Activated CD4-positive, alpha-beta memory T cell treated with anti-CD3 and anti-CD28 coated beads, Interleukin-2, amount 10 ng/mL, durations not matched to agents 7 days and 5 days (primary cell): ENCODE measurements at places on chromosomes 16 and 17.

GRCh38 chr16:24214992-24215391 is 41.1 kb upstream of the CACNG3 start:
- DNase-seq, result no peak

- no peak for DNase-seq
Observed at GRCh38 chr17:14334276-14334840, 33.5 kb downstream of the HS3ST3B1 start.

DNA sequence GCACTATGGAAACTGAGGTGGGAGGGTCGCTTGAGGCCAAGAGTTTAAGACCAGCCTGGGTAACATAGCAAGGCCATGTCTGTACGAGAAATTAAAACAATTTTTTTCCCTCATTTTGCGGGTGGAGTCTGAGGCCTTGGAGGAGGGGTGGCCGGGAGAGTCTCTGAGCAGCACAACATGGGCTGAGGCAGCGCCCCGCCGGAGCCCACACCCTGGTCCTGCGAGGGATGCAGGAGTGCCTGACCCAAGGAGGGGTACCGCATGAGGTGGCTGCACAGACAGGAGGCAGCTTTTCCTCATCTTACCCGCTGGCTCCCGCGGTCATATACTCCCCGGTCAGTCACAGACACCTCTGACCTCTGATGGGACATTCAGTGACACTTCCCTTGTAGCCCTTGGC is 67.7 kb downstream of the MSI2 start:
- no peak for DNase-seq

GRCh38 chr17:81397314-81398175 is 2.3 kb downstream of the BAHCC1 start:
- DNase-seq, result no peak

DNA sequence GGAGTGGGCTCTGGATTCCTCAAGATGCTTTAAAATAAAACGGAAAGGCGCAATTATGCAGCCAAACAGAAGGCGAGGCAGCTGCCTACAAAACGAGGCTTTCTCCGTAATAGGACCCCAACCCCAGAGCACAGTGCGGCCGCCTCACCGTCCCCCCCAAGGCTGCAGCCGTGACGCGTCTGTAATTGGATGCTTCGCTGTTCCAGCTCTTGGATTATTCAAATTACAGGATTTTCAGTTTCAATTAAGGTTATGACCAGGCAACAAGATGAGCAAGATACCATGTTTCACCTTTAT is 37.3 kb upstream of the ABR start:
- DNase-seq, result no peak

DNA sequence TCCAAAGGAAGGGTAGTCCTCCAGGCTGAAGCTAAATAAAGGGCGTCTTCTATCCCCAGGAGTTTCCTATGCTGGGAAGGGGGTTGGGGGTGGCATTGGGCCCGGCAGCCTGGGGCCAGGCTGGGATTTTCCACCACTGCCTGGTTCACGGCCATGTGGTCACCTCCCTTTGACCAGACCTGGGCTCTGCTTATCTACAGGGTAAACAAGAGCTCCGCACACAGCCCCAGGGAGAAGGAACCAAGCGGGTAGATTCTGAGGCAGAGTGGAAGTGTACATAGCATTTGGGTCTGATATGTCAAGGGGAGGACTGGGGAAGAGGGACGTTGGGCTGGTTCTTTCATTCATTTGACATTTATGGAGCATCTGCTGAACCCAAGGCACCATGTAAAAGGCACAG is 27.2 kb upstream of the TMEM220 start:
- no peak for DNase-seq

DNA sequence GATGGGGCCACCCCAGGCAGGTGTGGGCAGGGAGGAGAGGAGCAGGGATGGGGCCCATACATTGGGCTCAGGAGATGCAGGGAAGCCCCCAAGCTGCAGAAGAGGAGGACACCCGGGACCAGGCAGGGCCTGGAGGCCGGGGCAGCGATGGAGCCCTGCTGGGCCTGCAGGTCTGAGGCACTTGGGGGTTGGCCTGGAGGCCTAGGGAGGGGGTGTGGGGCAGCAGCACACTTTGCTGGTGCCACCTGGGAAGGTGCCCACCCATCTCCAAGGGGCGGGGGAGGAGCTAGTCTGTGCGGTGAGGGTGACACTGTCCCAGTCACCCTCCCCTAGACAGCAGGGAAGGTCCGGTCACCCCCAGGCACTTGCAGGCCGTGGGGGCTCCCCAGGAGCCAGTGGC is 6.4 kb upstream of the CCDC57 start:
- no peak for DNase-seq

DNA sequence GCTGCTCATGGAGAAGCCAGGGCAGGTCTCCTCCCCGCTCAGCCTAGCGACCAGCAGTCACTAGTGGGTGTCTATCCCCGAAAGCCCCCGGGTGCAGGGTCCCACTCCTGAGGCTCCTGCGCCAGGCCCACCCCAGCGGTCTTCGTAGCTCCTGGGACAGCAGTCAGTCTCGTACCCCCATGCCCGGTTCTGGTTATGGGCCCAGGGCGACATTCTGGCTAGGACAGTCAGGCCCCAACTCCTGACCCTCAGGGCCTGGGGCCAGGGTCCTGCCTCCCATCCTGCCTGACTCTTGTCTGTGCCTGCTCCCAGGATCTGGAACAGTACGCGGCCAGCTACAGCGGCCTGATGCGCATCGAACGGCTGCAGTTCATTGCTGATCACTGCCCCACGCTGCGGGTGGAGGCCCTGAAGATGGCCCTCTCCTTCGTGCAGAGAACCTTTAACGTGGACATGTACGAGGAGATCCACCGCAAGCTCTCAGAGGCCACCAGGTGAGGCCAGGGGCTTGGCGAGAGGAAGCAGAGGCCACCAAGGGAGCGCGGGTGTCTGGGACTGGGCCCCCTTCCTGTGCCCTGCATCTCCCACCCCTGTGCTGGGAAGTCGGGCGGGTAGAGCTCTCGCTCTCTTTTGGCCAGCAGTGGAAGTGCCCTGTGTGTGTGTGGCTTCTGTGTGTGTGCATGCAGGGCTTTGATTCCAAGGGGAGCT is 2.0 kb downstream of the GPS1 start:
- no peak for DNase-seq

GRCh38 chr17:73003487-73003886 is 89.0 kb downstream of the SLC39A11 start:
- no peak for DNase-seq

DNA sequence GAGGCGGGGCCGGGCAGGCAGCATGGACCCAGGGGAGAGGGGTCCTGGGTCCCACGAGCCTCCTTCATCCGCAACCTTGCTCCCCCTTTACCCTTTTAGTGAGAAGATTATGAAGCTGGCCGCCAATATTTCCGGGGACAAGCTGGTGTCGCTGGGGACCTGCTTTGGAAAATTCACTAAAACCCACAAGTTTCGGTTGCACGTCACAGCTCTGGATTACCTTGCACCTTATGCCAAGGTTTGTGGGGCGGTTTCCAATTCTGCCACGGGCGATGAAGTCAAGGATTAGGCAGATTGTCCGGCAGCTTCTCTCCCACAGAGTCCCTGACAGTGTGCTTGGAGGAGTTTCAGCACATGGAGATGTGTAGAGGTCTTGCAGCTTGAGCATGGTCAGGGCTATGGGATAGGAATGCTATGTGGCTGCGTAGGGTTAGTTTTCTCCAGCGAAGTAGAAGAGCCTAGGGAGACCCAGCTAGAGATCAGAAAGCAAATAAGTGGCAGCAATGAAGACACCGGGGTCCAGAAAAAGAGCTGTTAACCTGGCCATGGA is 598 bp downstream of the NIP7 start:
- DNase-seq, result peak; percentile 40

DNA sequence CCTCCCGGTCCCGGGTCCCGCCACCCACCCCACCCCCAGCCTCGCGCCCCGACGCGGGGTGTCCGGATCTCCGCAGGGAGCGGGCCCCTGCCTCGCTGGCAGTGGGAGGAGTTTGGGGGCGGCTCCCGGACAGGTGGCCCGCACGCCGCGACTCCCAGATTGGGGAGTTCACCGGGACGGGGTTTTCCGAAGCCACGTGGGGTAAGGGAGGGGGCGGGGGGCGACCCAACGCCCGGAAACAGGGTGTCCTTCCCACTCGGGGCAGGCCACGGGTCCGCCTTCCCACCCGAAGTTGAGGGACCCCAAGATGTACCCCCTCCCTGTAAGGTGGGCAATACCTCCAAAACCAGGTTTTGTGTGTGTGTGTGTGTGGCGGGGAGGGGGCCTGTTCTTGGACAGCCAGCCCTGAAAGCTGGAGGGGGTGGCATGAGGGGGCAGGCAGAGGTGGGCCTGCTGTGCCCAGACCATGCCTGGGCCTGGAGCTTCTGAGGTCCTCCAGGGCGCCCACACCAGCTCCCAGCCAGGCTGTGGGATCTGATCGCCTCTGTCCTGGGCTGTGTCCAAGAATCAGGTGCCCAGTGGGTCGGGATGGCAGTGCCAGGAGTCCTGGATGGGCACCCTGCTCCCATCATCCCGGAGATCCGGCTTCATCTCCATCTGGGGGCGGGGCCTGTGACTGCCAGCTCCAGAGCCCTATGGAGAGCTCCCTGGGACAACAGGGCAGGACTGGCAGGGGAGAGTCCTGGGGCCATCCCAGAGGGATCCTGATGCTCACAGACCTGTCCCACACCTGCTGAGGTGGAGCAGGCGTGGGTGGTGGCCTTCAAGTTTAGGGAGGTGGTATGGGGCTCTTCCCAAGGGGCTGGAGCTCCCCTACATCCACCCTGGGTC is 767 bp downstream of the SYNGR2 start:
- peak; percentile 44 for DNase-seq

DNA sequence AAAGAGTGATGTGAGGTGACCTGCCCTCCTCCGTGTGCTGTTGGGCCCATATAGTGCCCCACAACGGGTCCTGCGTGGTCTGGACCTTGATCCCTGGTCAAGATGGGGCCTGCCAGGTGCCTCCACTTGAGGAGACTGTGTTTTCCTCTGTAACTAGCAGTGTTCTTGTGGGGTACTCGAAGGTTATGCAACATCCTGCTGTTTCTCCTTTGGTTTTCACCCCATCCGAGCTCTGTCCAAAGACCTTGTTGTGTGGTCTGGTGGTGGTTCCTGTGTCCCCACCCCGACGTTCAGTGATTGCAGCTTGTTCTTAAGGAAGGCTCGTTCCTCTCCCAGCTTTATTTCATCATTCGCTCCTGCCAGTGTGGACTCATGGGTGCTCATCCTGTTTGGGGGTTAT is 38.7 kb upstream of the ZNF750 start:
- DNase-seq, result no peak

GRCh38 chr16:24348545-24349290 is 92.6 kb downstream of the CACNG3 start:
- no peak for DNase-seq

DNA sequence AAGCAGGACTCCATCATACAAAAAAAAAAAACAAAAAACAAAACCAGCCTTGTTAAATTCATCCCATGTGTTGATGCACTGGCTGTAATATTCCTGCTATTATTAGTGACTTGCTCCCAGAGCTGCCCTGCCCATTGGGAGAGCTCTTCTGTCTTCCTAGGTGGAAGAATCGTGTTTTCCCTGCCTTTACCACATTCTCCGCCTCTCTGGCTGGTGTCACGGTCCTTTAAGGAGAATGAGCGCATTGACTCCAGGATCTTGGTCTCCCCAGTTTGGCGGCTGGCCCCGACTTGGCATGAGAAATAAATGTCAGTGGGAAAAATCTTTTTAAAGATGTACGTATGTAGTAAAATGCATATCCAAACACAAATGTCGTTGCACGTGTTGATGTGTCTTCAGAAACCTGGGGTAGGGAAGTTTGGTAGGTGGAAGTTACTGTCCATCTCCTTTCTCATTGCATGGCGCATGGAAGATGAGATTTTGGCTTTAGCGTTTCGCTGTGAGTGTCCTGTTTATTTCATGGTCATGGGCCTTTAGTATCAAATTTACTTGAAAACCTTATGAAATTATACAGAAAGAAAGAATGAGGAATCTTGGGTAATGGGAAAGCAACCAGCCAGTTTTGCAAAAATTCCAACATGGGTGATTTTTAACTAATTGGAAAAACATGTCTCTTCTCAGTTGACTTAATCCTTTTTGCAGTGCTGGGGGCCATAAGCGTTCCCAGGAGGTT is 15.5 kb downstream of the RMI2 start:
- DNase-seq, result no peak

DNA sequence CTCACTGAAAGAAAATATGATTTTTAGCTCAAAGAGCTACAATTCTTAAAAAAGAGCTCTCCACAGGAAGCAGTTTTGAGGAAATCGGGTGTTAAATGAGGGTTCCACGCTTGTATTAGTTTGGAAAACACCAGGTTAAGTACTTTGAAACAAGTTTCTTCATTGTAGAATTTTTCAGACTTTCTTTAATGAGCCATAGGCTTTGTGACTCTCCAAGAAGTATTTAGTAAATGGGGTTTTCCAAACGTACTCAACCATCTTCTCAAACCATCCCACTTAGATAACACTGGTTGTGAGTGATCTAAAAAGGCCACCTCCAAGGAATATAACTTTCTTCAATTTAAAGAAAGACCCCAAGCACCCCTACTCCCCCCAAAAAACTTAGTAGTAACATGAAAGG is 2.7 kb downstream of the ULK2 start:
- DNase-seq, result no peak

DNA sequence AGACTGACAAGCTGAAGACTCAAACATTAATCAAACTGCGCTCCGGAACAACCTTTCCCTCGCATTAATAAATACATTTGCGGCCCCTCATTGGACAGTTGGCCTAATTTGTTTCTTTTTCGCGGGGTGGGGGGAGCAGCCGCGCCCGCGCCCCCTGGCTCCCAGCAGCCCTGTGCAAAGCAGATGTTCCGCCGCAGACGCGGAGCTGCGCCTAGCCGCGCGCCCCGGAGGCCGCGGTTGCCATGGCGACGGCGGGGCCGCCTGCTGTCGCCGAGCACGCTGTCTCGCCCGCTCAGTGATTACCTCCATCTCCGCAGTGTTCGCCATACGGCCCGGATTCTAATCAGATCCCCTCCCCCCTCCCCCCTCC is 25.5 kb downstream of the COPZ2 start:
- peak; percentile 77 for DNase-seq
